NCI-H1417 (cell line): ENCODE measurements at places on chromosomes 5 and 9.
A peak's percentile ranks its signal among the peaks of the same experiment; 100 is the strongest.

DNA sequence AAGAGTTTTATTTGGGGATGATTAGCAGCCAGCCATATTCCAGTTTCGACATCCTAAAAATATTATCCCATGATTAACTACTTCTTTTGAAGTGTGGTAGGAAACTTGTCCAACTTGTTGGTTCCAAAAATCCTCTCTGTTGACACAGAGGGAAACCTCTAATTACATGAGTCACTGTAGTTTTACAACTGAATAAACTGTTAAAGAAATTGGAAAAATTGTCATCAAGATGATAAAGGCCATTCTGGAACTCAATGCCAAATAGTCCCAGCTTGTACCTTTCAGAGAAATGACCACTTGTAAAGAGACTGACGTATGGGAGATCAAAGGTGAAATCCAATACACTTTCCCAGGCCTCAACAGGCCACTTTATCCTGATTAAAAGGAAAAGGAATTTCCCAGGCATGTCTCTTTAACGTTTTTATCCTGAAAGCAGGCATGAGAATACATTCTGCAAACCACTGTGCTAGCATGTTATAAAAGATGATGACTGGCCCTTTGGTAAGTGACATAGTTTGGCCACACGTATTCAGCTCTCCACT is 261.6 kb downstream of the GLIS3 start:
- DNase-seq, result no peak

- DNase-seq, result no peak
Observed at GRCh38 chr5:132492386-132493125, 2.0 kb upstream of the IRF1 start.

DNA sequence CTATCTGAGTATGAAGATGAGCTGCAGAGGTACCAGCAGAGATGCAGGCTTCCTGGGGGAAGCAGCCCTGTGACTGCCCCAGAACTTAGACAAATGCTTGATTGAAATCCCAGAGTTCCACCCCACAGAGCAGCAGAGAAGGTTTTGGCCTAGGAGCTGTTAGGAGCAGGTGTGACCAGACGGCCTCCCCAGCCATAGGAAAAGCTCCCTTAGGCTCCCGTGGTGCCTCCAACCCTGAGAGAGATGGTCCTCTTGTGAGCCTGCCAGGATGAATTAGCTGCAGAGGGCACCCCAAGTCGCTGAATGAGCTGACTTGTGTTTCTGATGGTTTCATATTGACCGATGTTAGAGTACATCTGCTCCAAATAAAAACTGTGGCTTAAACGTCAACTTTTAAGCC is 22.1 kb downstream of the NTRK2 start:
- no peak for DNase-seq

GRCh38 chr5:124661317-124662141 is 84.9 kb downstream of the ZNF608 start:
- DNase-seq, result peak; percentile 75

GRCh38 chr9:104850786-104851545 is 77.0 kb downstream of the ABCA1 start:
- DNase-seq, result no peak

GRCh38 chr9:1469996-1470395 is 419.8 kb downstream of the DMRT2 start:
- DNase-seq, result no peak

DNA sequence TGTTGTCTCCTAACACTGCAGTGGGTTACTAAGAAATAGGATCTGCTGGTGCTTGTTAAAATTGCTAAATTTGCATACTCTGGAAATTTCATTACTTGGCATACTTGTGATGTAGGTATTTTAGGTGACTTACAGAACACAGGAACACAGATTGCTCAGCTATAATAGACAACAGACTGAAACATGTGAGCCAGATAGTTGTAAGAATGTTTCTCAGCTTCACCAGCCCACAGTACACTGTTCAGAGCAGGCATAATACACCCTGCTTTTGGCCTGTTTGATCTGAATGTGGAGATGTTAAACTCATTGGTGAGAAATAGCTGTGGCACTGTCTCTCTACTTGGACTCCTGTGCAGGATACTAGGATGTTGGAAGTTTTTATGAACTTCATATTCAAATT is 275.7 kb downstream of the CSNK1G3 start:
- DNase-seq, result no peak

- DNase-seq, result no peak
Observed at GRCh38 chr5:124436294-124436693, 310.1 kb downstream of the ZNF608 start.

- DNase-seq, result peak; percentile 23
Observed at GRCh38 chr5:133794771-133795415, 173.5 kb downstream of the C5orf15 start.

- DNase-seq, result no peak
Observed at GRCh38 chr5:5046680-5047502, 93.2 kb upstream of the ADAMTS16 start.

DNA sequence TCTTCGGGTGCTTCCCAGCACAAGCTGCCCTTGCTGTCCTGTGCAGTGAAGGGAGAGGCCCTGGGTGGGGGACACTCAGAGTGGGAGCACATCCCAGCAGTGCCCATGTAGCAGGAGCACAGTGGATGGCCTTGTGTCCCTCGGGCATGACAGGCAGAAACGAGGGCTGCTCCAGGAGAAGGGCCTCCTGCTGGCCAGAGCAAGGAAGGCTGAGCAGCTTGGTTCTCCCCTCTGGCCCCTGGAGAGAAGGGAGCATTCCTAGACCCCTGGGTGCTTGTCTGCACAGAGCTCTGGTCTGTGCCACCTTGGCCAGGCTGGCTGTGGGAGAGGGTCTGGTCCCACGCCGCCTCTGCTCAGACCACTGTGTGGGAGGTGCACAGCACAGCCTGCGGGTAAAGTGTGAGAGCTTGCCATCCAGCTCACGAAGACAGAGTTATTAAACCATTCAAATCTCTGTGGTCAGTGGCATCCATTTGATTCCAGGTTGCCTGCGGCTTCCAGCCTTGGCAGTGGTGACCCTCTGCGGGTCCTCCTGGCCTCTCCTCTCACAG is 18.3 kb downstream of the FBXW5 start:
- no peak for DNase-seq

DNA sequence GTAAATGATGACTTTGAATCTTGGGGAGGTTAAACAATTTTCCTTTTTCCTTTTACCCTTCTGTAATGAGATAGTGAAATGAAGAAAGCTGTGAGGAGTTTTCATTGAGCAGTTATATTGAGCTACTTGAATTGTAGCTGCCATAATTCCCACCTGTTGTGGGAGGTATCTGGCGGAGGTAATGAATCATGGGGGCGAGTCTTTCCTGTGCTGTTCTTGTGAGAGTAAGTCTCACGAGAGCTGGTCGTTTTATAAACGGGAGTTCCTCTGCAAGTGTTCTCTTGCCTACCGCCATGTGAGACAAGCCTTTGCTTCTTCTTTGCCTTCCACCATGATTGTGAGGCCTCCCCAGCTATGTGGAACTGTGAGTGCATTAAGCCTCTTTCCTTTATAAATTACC is 258.4 kb downstream of the FER start:
- no peak for DNase-seq

- no peak for DNase-seq
Observed at GRCh38 chr9:15778861-15779260, 226.0 kb downstream of the CCDC171 start.

- DNase-seq, result no peak
Observed at GRCh38 chr5:107303171-107303968, 367.4 kb downstream of the EFNA5 start.

- no peak for DNase-seq
Observed at GRCh38 chr9:131724683-131725082, 15.2 kb downstream of the RAPGEF1 start.

- DNase-seq, result peak; percentile 78
Observed at GRCh38 chr9:68455451-68455850, 85.2 kb downstream of the TMEM252 start.

DNA sequence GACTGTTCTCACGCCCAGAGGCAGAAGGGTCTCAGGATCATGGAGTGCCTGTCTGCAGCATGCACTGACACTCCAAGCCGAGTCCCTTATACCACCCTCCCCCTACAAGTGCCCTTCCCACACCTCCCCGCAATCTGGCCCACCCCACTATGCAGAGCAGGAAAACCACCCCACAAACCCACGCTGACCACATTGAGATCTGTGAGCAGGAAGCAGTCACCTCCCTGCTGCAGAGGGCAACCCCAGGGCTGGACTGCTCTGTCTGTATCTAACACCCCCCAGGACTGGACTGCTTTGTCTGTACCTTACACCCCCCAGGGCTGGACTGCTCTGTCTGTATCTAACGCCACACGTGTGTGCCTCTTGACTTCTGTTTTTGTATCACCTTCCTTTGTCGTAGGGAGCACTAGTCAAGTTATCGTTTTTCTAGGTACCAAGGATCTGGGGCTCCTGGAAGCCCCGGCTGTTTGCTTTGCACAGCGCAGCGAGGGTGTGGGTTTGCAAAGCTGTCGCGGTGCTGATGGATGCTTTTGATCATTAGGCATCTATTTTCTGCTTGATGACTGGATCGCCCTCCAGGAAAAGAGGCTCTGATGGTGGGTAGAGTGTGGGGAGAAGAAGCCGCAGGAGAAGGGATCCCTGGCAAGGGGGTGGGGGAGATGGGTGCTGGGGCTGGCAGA is 21.5 kb downstream of the OLFM1 start:
- DNase-seq, result no peak

DNA sequence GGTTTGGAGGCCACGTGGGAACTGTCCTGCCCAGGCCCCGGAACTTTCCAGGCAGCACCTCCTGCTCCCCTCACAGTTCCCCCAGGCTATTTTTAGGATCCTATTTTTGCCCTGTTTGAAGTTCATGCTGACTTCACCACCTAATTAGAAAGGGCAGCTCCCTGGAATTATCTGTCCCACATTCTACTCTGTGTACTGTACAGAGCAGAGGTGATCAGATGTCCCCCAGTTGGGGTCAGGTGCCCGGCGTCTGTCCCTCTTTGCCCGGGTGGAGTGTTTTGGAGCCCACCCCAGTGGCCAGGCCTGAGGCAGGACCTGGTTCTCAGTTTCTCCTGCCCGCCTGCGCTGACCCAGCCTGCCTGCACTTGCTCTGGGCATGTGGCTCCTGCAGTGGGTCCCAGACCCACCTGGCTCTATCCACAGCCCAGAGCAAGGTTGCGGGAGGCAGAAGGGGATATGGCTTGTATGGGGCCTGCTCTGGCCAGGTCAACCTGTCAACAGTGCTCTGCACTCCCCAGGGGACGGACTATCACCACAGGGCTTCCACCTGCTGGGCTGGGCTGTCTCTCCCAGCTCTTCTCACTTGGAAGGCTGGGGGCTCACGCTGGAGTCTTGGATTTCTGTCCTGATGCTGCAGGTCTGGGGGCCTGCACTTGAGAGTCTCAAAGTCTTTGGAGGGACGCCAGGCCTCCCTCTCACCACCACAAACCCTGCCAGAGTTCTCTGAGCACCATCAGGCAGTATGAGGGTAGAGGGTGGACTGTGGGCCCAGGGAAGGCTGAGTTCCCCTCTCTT is 268.3 kb downstream of the GADD45G start:
- DNase-seq, result no peak

GRCh38 chr9:130820135-130820738 is 14.8 kb upstream of the ABL1 start:
- no peak for DNase-seq

DNA sequence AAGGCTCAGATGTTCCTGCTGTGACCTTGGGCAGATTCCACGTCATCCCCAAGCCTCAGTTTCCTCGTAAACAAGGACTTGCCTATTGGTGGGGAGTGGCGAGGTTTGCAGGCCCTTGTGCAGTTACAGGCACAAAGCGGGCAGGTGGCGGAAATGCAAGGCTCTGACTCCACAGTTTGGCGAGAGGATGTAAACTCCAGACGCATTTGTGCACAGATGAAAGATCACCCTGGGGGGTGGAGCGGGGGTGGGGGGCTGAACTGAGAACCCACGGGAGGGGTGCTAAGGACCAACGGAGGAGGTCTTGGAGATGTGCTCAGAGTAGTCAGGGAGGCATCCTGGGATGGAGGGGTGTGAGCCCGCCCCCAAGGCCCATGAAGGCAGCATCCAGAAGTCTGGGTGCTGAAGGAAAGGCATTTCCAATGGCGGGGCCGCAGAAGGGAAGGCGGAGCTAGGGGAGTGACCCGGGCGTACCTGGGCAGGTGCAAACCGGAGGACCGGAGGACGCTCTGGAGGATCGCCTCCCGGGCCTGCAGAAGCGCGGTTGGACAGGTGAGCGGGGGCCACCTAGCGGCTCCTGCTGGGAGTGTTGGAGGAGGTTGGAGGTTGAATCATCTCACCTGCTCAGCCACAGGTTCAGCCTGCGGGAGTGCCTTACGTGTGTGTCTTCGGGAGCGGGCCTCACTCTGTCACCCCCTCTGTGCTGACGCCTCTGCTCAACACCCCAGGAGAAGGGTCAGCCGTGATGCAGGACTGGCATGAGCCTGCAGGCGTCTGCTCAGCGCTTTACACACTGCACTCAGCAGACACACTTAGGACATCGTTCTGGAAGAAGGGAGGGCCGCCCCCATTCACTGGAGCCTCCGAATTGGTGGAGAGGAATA is 1.9 kb upstream of the FIBCD1 start:
- peak; percentile 93 for DNase-seq

DNA sequence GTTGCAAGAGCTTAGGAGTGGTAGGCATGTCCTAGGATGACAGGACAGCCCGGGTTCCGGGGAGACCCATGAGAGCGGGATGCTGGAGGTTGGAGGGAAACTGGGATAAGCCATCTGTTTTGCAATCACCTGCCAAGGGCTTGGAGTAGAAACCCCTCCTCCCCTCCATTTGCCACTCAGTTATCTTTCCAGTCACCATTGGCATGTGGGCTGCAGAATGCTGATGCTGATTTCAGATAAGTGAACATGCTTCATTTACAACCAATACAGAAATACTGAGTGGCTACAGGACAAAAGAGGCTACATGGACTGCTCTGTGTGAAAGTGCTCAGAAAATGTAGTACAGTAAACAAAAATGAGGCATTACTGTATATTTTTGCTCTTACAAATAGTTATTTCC is 93.4 kb upstream of the KIF2A start:
- DNase-seq, result no peak

DNA sequence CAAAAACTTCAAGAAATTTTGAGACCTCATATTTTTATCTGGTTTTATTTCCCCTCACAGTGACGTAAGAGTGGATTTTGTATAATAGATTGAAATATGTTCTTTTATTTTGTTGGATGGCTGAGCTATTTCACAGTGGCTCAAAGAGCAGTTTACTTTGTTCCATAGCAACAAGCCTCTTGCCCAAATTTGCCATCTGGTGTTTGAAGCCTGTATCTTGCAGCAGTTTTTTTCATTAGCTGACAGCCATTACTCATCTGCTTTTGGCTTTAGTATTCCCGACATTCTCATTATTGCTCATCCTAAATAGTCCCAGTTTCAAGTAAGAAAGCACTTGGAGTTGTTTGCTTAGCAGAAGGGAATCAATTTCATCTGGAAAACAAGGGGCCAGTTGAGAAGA is 36.3 kb downstream of the GDA start:
- DNase-seq, result no peak

GRCh38 chr5:173802670-173803165 is 85.4 kb upstream of the CPEB4 start:
- no peak for DNase-seq

DNA sequence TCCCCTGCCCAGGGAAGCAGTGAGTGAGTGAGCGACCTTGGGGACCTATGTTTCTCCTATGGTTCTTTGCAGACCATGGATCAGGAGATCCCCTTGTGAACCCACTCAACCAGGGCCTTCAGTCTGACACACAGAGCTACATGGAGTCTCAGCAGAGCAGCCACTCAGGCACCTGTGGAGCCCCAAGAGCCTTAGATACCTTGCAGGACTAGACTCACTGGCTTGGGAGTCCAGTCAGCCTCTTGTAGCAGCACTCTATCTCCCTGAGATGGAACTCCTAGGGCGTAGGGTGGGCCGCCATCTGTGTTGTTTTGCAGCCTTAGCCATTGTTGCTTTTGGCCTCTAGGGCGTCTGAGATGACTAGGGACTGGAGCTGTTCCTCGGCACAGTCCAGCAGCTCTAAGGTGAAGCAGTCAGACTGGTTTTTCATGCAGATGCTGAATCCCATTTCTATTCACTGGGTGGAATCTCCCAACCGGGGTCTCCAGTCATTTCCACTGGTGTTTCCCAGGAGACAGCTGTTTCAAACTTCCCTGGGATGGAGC is 284.6 kb upstream of the RPS23 start:
- no peak for DNase-seq
